ENCODE measurements at places on chromosomes 2 and 18.
A peak's percentile ranks its signal among the peaks of the same experiment; 100 is the strongest.

DNA sequence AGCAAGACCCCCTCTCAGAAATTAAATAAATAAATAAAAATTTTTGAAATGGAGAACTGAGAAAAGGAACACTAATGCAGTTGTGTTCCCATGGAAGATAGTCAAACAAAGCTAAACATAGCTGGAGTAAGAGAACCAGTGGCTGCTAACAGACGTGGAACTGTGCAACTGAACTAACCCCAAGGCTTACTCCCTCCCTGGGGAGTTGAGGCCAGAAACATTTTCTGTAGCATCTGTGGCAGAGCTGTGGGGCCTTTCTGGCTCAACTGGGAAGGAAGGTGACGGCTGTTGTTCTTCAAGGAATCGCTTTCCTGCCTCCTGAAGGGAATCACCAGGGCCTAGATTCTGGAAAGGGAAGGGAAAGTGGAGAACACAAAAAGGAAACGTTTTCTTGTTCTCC lies 53.9 kb upstream of the B3GNT2 start:
- DNase-seq, result no peak

GRCh38 chr2:65425276-65425675 lies 7.1 kb downstream of the SPRED2 start:
- DNase-seq, result no peak

DNA sequence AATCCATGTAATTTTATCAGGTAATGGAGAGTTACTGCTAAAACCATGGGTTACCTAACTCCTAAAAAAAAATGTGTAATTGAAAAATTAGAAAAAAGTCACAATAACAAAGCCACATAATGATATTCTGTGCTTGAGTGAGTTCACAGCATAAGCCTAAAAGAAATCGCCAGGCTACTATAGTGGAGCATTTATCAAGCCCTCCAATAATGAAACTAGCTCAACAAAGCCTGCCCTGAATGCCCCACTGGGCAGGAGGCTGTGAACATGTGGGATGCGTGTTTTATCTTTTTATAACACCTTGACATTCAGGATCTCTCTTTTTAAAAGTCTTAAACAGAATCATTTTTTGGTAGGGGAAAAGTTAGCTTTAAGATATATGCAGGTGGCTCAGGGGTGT lies 86.3 kb downstream of the KCTD18 start:
- DNase-seq, result no peak

GRCh38 chr2:190972213-190972612 lies 41.8 kb downstream of the STAT1 start:
- no peak for DNase-seq

DNA sequence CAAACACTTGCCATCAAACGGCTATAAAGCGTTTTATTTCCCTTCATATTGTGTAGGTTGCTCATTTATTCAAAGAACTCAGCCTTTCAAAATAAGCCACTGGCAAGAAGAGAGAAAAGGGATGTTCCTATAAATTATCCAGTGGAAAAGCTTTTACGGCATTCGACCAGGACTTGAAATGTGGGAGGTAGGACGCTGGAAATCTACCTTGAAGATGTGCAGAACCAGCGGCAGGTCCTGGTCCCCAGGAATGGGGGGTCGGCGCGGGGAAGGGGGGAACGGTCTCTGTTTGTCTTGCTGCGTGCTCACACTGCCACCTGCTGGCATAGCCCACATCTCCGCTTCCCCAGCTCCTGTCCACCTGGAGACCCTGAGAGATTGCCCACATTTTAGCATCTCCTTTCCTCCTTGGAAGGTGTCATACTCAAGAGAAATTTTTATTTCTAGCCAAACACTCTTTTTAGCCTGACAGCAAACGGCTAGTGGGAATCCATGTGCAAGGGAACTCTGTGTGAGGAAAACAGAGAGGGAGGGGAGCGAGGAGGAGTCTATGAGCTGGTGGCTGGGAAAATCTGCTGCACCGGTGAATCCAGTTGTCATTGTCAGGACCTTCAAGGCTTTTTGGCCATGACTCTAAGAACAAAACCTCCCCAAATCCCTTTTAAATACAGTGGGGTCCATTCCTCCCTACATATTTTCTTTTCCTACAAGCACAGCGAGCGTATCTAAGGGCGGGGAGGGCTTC lies 349.0 kb upstream of the PKDCC start:
- peak; percentile 12 for DNase-seq

- DNase-seq, result peak; percentile 86
Measured at GRCh38 chr2:29130295-29130694, 15.1 kb downstream of the CLIP4 start.

DNA sequence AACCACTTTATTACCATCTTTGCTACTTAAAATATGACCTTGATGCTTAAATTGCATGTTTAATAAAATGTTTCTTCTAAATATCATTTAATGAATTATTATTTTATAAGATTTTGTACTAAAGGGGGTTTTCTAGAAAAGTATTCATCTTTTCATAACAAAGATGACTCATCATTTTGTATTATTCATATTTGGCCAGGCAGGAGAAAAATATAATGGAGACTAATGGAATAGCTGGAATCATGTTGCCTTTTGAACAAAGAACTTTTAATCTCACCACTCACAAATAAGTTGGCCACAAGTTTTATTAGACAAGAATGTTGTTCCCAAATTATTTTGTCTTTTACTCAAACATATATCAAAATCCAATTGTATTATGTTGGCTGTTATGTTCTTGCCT lies 882.4 kb downstream of the DSC3 start:
- no peak for DNase-seq

DNA sequence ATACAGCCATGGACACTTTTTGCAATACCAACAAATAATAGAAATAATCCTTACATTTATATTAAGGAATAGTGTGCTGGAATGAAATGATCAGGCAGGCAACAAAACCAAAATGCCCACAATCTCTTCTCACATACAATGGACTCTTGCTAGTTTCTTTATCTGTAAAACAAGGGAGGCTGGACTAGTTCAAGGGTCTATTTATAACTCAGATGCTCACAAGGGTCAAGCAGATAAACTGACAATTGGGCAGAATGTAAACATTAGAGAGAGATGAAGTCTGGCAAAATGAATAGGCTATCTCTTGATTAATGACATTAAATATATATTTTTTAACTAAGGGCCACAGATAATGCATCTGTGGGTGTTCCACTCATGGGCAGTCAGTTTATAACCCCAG lies 11.4 kb downstream of the PPIL3 start:
- no peak for DNase-seq

DNA sequence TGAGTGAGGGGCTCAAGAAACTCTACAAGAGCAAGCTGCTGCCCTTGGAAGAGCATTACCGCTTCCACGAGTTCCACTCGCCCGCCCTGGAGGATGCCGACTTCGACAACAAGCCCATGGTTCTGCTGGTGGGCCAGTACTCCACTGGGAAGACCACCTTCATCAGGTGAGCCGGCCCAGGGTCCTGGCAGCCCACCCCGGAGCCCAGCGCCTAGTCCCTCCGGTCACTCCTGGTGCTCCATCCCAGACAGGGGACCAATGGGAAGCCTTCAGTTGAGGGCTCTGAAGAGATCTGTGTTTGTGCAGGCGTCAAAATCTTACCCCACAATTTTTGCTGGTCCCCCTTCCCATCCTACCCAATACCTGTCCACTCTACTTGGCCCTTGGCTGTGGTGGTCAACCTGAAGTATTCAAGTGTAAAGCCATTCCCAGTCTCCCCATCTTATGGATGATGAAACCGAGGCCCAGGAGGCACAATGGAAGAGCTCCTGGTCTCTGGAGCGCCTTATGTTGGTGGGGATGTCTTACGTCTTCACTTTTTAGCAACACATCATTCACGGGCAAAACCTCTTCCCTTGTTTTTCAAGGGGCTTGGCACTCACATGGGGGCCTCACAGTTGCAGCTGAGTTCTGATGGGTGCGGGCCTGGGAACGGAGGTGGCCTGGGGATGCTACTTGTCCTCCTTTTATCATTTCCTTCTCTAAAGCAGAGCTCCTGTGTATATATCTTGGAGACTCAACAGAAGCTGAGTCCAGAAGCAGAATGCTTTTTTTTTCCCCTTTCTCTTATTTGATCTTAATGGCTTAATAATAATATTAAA lies 941 bp downstream of the EHD3 start:
- no peak for DNase-seq

GRCh38 chr2:176997074-176997791 lies 215.4 kb upstream of the HNRNPA3 start:
- DNase-seq, result peak; percentile 98

DNA sequence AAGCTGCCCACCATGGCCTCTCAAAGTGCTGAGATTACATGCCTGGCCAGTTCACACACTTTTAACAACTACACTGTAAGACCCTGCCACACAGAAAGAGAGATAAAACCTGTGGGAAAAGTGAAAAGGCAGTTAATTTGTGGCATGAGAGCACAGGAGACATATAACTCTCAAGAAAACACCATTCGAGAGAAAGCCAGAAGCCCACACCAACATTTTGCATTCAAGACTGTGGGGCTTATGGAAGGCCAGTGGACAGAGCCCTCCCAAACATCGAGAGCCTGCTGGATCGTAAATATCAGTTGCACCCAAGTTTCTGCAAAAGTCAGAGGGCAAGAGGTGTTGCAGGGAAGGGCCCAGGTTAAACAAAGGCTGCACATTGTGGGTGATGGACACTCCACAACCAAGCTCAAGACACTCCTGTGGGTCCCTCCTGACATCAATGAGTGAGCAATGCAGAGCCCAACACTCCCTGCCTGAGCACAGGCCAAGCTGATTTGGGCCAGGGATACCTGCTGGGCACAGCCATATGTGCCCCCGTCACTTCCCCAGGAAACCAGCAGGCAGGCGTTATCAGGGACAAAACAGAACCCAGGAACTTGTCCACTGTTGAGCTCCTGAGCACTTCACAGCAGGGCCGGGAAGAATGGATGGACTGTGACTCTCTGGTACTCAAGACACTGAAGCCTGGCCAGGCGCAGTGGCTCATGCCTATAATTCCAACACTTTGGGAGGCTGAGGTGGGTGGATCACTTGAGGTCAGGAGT lies 114.4 kb downstream of the ZFP36L2 start:
- no peak for DNase-seq

GRCh38 chr2:42810971-42811811 lies 18.8 kb upstream of the HAAO start:
- peak; percentile 68 for DNase-seq

- DNase-seq, result peak; percentile 61
Measured at GRCh38 chr2:6749962-6750361, 115.7 kb downstream of the CMPK2 start.

DNA sequence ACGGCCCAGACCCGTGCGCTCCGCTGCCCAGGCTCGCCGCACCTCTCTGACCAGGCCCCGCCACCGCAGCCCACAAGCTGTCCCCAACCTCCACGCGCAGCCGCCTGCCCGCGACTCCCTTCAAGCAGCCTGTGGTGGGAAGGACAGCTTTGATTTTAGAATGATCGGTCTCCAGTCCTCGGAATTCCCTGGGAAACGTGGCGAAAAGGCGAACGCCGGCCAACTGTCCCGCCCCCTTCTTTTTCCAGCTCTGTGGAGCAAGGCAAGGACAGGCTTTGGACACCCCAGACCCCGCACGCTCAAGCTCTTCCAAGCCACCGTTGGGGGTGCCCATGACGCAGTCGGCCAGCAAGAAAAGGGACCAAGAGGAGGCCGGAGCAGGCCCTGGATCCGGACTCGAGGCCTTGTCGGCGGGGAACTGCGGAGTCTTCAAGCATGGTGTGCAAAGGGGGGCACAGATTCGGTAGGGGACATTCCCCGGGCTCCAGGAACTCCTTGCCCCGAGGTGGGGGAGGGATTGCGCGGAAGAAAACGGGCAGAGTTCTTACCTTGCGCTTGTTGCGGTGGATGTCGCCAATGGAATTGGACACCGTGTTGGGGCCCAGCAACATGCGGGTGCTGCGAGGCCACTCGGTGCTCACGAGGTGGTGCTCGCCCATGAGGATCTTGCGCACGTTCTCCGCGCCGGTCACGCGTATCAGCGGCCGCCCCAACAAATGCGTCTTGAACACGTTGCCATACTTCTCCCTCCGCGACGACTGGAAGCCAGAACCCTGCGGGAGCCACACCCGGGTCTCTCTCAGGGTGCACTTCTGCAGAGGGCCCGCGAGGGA lies 4.0 kb downstream of the CYP26B1 start:
- DNase-seq, result no peak

DNA sequence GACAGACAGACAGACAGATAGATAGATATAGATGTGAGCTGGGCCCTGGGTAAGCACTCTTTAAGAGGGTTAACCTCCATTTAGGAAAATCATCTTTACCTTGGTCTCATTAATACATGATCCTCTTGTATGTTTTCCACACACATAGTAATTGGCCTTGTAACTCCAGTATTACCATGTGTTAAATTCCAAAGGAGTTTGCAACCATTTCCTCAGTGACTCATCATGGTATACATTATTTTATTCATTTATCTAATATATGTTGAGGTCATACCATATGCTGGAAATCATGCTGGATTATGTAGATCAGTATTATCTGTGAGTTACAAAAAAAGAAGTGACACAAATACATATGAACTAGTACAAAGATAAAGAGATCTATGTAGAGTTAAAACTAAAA lies 504.3 kb downstream of the DCC start:
- DNase-seq, result peak; percentile 47
